Frontal cortex (tissue), 4 donors: ENCODE measurements at places on chromosomes 11 and 22. TPM values are rescaled to one million over a fixed set of nuclear protein-coding genes. Genes with fewer than 3 reads are reported as not detected.

ZNF280B gene
- total RNA-seq = 4.1 TPM

CYP2R1 gene
- 38.7 TPM for total RNA-seq

NLRP14 gene
- 0.41 TPM for total RNA-seq

MTCH2 gene
- 95.4 TPM for total RNA-seq

WBP2NL gene
- 4.5 TPM for total RNA-seq

OR52I2 gene
- total RNA-seq = not detected

SLN gene
- total RNA-seq = 35.5 TPM

PAMR1 gene
- total RNA-seq = 2.0 TPM

CDHR5 gene
- total RNA-seq = not detected

LARGE2 gene
- total RNA-seq = 0.41 TPM

PLAAT2 gene
- total RNA-seq = not detected

SMTNL1 gene
- total RNA-seq = not detected

MEI1 gene
- 0.41 TPM for total RNA-seq

TRPC6 gene
- 5.7 TPM for total RNA-seq

BATF2 gene
- total RNA-seq = not detected

SMIM35 gene
- not detected for total RNA-seq

ZNRD2 gene
- total RNA-seq = 15.9 TPM

NRIP3 gene
- total RNA-seq = 24.9 TPM
